ENCODE measurements at places on chromosomes 6 and 20.

DNA sequence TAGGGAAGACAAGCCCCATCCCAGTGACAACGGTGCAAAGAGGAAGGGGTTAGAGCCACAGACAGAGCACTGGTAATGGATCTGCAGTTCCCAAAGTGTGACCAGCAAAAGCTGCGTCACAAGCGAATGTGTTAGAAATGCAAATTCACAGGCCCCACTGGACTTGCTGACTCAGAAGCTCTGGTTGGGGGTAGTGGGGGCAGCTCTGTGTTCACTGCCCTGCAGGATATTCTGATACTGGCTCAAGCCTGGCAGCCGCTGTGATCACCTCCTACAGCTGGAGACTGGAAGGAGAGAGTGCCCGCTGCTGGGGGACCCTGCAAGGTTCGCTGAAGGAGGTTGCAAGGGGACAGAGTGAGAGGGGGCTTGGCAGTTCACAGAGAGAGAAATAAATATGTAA, 179.7 kb upstream of the CDH4 start:
- no peak for DNase-seq

DNA sequence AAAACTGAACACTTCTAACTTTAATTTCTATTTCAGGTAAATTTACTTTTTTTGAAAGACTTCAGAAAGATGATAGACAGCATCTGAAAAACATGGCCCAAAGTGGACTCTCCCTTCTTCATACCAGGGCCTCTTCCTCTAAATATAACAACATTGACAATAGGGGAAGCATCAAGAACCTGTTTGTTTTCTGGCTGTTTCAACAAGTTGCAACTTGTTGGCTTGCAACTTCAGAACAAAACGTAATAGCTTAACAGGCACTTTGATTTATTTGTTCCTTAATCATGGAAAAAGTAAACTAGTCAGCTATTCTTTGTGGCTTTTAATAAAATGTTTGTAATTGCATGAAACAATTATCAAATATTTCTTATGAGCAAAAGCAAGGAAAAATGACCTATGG, 34.3 kb downstream of the RGS17 start:
- DNase-seq = no peak

DNA sequence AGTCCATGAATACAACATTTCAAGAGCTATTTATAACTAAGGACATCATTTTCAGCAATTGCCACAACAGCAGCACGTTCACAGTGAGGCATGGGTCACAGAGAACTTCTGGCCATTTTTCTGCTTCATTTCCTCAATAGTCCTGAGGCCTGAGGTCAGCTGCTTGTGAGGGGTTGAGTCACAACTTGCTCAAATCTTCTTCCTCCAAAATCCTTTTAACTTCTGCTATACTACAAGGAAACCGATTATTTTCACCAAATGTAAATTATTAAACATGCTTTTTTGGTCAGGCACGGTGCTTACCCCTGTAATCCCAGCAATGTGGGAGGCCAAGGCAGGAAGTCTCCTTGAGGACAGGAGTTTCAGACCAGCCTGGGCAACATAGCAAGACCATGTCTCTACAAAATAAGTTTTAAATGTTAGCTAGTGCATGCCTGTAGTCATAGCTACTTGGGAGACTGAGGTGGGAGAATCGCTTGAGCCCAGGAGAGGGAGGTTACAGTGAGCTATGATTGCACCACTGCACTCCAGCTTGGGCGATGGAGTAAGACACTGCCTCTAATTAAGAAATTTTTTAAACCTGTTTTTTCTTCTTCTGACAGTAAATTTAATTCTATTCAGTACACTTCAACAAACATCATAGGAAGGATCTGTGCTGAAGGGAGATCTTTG, 11.1 kb upstream of the SLC16A10 start:
- no peak for DNase-seq

- no peak for DNase-seq
These were observed 42.9 kb downstream of the RSPO4 start for GRCh38 chr20:958936-959815.

- no peak for DNase-seq
These were observed 3.6 kb upstream of the DNAJC5 start for GRCh38 chr20:63891061-63892002.

GRCh38 chr6:73290435-73290834, 27.4 kb upstream of the KHDC1 start:
- DNase-seq = no peak

DNA sequence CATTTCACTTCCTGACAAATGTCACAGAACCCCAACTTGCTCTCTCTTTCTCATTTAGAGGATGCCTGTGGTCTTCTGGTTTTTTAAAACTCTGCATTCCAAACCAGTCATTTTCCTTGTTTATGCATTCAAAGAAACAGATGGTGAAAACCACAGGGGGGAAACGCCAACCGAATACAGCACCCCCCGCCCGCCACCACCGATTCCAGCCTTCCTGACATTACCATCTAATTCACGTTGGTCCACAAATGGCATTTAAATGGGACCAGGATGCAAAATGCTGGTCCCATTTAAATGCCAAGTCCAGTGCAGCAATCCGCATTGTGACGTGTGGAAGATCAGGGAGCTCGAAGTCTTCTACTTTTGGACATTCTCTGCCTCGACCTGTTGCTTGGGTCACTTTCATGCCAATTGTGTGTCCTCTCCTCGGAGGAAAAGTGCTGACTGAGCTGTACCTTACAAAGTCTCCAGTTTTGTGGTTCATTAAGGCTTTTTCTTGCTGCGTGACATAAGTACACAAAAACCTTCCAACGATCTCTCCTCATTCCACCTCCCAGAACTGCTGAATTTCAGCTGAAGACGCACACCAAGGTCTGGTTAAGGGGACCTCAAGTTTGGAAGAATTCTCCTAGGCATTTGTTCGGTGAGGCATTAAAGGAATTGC, 35.8 kb downstream of the NEDD9 start:
- no peak for DNase-seq

GRCh38 chr6:115891111-115891669, 169.5 kb downstream of the FRK start:
- DNase-seq = no peak

- DNase-seq = no peak
These were observed 58.0 kb downstream of the ZFAND3 start for GRCh38 chr6:37877373-37878149.

GRCh38 chr6:849075-849506, 156.2 kb upstream of the EXOC2 start:
- no peak for DNase-seq

GRCh38 chr20:36574366-36575135, 1.2 kb downstream of the TGIF2 start:
- DNase-seq = no peak

- no peak for DNase-seq
These were observed 15.8 kb downstream of the IL22RA2 start for GRCh38 chr6:137157601-137158000.

GRCh38 chr6:134474955-134475354, 157.0 kb upstream of the SGK1 start:
- no peak for DNase-seq

DNA sequence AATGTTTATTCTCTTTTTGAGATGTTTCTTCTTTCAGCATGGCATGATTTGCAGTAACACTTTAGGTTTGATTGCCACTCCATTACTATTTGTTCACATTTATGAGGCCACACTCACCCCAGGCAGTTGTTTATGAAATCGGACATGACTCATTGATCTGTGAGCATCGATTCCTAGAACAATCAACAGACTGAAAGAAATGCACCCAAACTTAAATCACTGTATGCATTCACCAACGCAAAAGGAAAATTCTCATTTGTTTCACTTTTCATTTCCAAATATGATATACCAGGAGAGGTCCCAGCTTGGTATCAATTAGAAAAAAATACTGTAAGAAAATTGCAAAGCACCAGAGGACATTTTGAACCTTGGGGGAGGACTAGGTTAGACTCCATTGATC, 5.4 kb upstream of the GJA10 start:
- no peak for DNase-seq

DNA sequence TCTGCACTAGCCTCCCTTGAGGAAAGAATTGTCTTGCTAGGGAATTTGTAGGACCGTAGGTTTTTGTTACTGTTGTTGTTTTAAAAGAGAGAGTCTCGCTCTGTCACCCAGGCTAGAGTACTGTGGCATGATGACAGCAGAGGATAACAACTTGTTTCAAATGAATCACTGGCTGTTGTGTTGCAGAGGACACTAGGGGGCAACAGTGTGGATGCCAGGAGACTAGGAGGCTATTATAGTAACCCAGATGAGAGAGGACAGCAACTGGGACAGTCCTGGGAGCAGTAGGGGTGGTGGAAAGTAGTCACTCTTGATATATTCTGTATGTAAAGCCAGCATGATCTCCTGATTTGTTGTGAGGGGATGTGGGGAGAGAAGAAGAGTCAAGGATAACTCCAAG, 41.8 kb upstream of the LAMA4 start:
- DNase-seq = no peak

All from NCI-H2081 (cell line).